ENCODE measurements at places on chromosomes 2 and 18.

DNA sequence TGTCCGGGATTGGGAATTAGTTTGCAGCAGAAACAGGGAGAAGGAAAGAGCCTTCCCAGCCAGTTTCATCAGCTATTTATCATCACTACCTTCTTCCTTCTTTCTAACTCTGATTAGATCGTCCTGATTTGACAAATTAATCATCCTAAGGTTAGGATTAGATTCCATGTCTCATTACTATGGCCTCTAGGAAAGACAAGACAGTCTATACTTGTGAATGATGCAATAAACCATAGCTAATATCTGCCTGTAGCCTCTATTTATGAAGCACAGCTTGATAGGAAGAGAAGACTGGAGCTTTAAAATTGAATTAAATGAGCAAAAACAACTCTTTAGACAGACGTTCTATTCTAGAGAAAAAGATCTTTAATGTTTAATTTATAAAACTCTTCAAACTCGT, 25.2 kb upstream of the FRZB start:
- no peak overlapping the region for H3K27ac ChIP-seq
- DNase-seq, result no peak
- no peaks in the 10 kb centered on the region for H3K4me1 ChIP-seq
- no peak overlapping the region for H3K4me3 ChIP-seq

DNA sequence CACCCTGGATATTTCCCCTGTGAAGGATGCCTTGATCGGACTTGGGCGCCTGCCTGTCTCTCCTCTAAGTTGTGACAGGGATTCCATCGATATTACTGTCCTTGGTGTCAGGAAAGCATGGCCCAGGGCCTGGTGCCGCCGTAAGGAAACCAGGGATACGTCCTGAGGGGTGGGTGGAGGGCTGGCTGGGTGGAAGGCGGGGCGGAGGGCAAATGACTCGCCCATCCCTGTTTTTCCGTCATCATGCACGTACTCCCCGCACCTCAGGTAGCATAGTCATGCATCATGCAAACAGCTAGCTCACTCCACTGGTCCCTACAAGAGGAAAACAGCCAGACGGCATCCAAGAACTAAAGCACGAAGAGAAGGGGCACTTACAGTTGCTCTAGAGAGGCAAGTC, 57.1 kb downstream of the PXDN start:
- no peaks in the 10 kb centered on the region for H3K27me3 ChIP-seq
- DNase-seq, result no peak
- no peaks in the 10 kb centered on the region for H3K4me1 ChIP-seq
- H3K4me3 ChIP-seq, result no peak overlapping the region

DNA sequence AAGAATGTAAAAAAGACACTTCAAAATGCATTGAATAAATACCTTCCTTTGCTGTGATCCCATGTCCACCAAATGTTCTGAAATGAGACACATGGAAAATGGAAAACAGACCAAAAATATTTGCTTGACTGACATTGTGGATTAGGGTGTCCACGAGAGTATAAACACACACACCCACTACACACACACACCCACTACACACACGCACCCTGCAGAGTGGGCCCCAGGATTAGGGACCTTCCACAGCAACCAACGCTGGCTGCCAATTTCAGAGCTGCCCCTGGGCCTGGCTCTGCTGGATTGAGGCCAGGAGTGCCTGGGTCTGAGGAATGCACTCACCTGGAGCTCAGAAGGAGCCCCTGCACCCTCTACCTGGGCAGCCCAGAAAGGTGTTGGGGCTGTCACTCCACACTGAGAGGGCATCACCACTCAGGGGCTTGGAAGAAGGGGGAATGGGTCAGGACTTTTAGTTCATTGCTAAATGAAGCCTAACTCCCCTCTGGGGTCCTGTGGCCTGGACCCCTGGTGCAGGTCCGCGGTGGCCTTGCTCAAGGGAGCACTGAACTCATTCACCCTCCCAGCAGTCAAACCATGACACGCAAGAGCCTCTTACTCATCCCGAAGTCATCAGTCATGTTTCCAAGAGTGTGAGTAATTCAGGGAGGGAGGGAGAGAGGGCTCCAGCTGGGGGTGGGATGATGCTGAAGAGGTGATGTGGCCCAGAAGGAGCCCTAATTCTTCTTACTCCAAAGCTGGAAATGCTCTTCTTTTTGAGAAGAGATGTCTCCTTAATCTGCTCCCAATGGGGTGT, 50.2 kb upstream of the PLB1 start:
- no peaks in the 10 kb centered on the region for H3K36me3 ChIP-seq
- no peaks in the 10 kb centered on the region for H3K4me1 ChIP-seq
- H3K27ac ChIP-seq, result no peak overlapping the region
- H3K4me3 ChIP-seq, result no peak overlapping the region
- DNase-seq, result no peak

GRCh38 chr2:160650196-160651118, 156.8 kb upstream of the RBMS1 start:
- H3K4me1 ChIP-seq, result peaks cover 4% of the 10 kb centered on the region
- H3K4me3 ChIP-seq, result no peak overlapping the region
- DNase-seq, result no peak
- no peaks in the 10 kb centered on the region for H3K36me3 ChIP-seq

GRCh38 chr2:14297340-14297739, 335.2 kb upstream of the LRATD1 start:
- no peaks in the 10 kb centered on the region for H3K4me1 ChIP-seq
- no peak for DNase-seq
- no peaks in the 10 kb centered on the region for H3K27me3 ChIP-seq
- H3K27ac ChIP-seq, result no peak overlapping the region
- no peaks in the 10 kb centered on the region for H3K36me3 ChIP-seq

- no peak overlapping the region for H3K27ac ChIP-seq
- H3K36me3 ChIP-seq, result no peaks in the 10 kb centered on the region
- no peak for DNase-seq
These were observed 149.5 kb downstream of the CCBE1 start for GRCh38 chr18:59547581-59548182.

GRCh38 chr2:29921560-29921915, at the start of gene ALK:
Gene ALK, minus strand, starts transcription at chr2:29921586. Its CDS starts 927 bp downstream, at chr2:29920659.
- peak within 1 kb of the TSS; percentile 35 for H3K4me3 ChIP-seq
- peaks cover 14% of the 10 kb centered on the region for H3K4me1 ChIP-seq
- H3K27me3 ChIP-seq, result peaks cover 47% of the 10 kb centered on the region
- no peak within 1 kb of the TSS for H3K27ac ChIP-seq

DNA sequence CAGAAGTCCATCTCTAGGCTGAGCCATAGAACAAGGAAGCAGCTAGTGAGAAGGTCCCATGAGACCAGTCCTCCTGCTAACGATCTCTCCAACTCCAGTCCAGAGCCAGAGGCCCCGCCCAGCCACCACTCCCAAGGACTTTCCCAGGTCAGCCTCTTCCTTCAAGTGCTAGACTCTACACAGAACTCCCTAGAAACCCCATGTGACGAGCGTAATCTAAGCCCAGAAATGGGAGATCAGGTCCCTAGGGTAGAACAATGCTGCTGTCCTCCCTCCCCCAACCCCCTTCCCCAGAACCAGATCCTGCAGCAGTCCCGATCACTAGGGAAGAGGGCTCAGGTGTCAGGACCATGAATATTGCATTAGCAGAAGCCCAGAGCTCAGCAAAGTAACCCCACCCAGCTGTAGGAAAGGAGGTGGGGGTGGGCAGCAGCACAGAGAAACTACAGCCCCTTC, 6.9 kb downstream of the DCTN1 start:
- DNase-seq, result no peak
- H3K27me3 ChIP-seq, result no peaks in the 10 kb centered on the region
- peaks cover 83% of the 10 kb centered on the region for H3K36me3 ChIP-seq
- no peak overlapping the region for H3K4me3 ChIP-seq

GRCh38 chr18:68186039-68186438, 528.9 kb downstream of the TMX3 start:
- H3K4me3 ChIP-seq, result no peak overlapping the region

- peak overlapping the region; percentile 0 for H3K4me3 ChIP-seq
- no peaks in the 10 kb centered on the region for H3K36me3 ChIP-seq
- H3K4me1 ChIP-seq, result peaks cover 20% of the 10 kb centered on the region
- DNase-seq, result no peak
These were observed 87.8 kb downstream of the ACOXL start for GRCh38 chr2:110820128-110820527.

DNA sequence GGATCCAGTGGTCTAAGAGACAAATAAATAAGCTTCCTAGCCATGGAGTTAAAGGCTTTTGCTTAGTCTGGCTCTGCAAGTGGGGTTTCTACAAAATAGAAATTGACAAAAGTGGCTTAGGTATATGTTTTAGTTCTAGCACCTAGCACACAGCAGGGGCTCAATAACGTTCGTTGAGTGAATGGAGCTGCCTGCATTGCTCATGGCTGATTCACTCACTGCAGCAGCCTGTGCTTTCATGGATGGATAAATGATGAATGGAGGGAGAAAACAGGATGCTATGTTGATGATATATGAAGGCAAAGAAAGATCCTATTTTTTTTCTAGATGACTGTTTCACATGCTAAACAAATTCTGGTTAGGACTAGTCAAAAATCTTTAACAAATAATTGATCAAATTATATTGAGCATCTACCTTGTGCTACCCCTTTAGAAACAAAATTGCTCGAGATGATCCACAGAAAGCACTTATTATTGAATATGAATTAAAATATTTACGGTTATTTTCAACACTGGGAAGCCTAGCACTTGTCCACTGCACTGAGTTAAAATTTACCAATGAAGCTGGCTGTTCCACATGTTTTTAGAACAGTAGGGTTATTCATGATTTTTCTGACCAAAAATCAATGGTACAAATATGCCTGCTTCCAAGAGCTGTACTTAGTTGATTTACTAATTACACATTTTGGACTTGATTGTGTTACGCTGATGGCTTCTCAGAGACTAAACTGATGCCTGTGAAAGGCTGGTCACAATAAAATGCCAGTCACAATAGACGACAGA, 39.6 kb downstream of the HDHD2 start:
- H3K4me3 ChIP-seq, result no peak overlapping the region
- peaks cover 84% of the 10 kb centered on the region for H3K36me3 ChIP-seq
- H3K4me1 ChIP-seq, result no peaks in the 10 kb centered on the region
- no peaks in the 10 kb centered on the region for H3K27me3 ChIP-seq
- no peak for DNase-seq

GRCh38 chr2:175317751-175318150, 136.2 kb upstream of the ATP5MC3 start:
- no peaks in the 10 kb centered on the region for H3K36me3 ChIP-seq
- H3K27me3 ChIP-seq, result peaks cover 7% of the 10 kb centered on the region
- H3K27ac ChIP-seq, result no peak overlapping the region
- H3K4me1 ChIP-seq, result no peaks in the 10 kb centered on the region
- H3K4me3 ChIP-seq, result no peak overlapping the region

DNA sequence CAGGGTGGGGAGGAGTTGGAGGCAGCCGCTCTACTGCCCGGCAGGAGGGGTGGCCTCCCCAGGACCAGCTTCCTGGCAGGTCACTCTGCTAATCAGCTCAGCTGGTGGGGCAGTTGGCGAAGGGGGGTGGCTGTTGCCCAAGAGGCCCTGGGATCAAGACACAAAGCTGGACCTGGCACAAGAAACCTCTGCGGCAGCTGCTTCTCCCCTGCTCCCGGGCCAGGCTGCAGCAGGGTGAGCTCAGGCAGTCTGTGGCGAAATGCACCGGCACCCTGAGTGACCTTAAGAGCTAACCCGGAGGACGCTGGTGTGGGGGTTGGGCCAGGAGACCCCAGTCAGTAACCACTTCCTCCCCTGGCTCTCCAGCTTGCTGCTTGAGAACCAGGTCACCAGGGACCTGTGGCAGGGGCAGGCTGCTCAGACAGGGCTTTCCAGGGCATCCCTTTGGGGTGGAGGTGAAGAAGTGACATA, 31.1 kb downstream of the TOGARAM2 start:
- no peak for DNase-seq
- no peak overlapping the region for H3K4me3 ChIP-seq
- peaks cover 5% of the 10 kb centered on the region for H3K27me3 ChIP-seq
- H3K36me3 ChIP-seq, result no peaks in the 10 kb centered on the region
- peaks cover 51% of the 10 kb centered on the region for H3K4me1 ChIP-seq

- H3K27me3 ChIP-seq, result peaks cover 11% of the 10 kb centered on the region
- no peak overlapping the region for H3K27ac ChIP-seq
- DNase-seq, result no peak
- no peak overlapping the region for H3K4me3 ChIP-seq
These were observed 173.9 kb upstream of the ARL4C start for GRCh38 chr2:234670806-234671205.

- H3K27me3 ChIP-seq, result no peaks in the 10 kb centered on the region
- peaks cover 8% of the 10 kb centered on the region for H3K4me1 ChIP-seq
- H3K36me3 ChIP-seq, result no peaks in the 10 kb centered on the region
- H3K27ac ChIP-seq, result no peak overlapping the region
These were observed 281.2 kb upstream of the LYPD1 start for GRCh38 chr2:132951008-132951714.

- H3K4me3 ChIP-seq, result no peak overlapping the region
- H3K27ac ChIP-seq, result no peak overlapping the region
- H3K27me3 ChIP-seq, result no peaks in the 10 kb centered on the region
- H3K36me3 ChIP-seq, result no peaks in the 10 kb centered on the region
These were observed 230.0 kb upstream of the EPHA4 start for GRCh38 chr2:221802089-221802488.

All from activated B cell treated with CpG ODN at 0.5 μM for 24 hours (primary cell).